ENCODE measurements at places on chromosomes 7 and 10.

- DNase-seq, result no peak
Observed at GRCh38 chr10:74453169-74453568, 302.1 kb downstream of the ADK start.

DNA sequence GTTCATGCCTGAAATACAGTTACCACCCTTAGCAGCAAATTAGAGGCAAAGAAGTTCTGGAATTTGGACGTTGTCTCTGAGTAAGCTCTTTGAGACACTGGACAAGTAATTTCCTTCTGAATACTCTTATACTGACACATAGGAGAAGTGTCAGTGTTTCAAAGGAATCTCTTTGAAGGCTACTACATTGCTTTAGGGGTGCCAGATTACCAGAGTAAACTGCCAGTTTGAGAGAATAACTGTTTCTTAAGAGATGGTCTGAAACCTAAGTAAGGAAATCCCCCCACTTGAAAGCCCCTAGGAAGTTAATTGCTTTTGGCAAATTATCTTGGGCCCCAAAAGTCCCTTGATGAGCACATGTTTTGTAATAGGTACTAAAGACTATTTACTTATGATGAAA, 3.4 kb downstream of the FAS start:
- no peak for DNase-seq

DNA sequence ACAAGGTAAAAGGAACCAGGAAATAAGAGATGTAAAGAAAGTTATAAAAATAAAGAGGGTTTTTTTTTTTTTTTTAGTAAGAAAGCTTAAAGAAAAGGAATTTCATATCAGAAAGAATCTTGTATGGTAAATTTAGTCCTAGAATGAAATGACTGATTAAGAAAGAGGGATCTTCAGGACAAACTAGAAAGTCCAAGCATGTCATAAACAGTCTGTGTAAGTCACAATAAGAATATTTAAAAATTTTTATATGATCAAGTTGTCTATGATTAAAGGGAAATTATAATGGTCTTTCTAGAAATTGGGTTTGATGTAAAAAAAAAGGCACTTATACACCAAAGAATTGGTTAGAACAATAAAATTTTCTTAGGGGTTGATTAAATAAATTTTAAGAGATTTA, 289.5 kb downstream of the XPNPEP1 start:
- DNase-seq, result no peak

- DNase-seq, result no peak
Observed at GRCh38 chr10:50538555-50539398, 85.0 kb downstream of the SGMS1 start.

Data from activated CD4-positive, alpha-beta T cell treated with anti-CD3 and anti-CD28 coated beads, Interleukin-2, amount 50 U/mL, for 1 hour (primary cell).